ENCODE measurements at places on chromosomes 3 and 15. TPM values are rescaled to one million over a fixed set of nuclear protein-coding genes. Genes with fewer than 3 reads are reported as not detected.

DNA sequence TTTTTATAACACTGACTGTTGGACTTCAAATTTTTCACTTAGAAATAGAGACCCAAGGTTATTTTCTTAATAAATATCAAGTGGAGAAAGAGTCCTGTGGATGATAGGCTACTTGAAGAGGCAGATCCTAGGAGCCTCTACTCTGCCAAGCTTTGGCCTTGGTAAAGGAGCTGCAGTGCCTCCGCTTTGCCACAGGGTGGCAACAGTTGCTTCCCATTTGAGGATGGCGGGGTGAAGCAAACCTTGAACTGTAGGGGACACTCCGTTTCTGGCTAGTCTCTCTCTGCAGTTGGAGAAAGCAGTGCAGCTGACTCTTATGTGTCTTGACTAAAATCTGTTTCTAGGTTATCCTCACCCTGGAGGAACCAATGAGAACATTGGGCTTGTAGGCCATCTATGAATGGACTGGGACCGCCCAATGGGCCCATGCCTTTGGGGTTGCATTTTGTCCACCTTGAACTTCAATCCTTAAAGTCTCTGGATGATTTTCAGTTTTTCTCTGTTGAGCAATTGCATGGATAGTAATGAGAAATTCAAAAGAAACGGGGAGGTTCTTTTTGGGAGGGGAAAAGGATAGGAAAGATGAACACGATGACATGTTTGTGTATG lies 9.8 kb downstream of the SCG5 start:
- DNase-seq = no peak
- H3K27ac ChIP-seq = peak overlapping the region; percentile 68
- H3K4me3 ChIP-seq = no peak overlapping the region
- H3K27me3 ChIP-seq = no peaks in the 10 kb centered on the region
- no peaks in the 10 kb centered on the region for H3K36me3 ChIP-seq

DNA sequence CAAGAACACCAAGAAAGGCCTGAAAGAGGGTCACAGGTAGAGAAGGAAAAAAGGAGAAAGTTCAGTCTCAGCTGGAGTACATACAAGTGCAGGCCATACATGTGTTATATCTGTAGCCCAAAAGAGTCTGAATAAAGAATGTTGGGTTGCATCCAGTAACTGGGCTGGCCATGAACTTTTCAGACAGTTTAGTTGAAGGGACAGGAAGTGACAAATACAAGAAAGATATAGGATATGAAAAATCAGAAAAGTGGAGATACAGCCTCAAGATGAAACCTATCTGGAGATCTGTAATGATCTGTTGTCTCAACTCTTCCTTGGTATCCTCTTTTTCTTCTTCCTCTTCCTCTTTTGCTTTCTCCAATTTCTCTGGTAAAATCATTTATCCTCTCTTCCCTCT lies 671.7 kb downstream of the MECOM start:
- no peaks in the 10 kb centered on the region for H3K27me3 ChIP-seq
- no peaks in the 10 kb centered on the region for H3K36me3 ChIP-seq
- no peak overlapping the region for H3K27ac ChIP-seq
- H3K4me1 ChIP-seq = no peaks in the 10 kb centered on the region

GRCh38 chr3:60176614-60177013 lies 1074.6 kb downstream of the FHIT start:
- no peak overlapping the region for H3K27ac ChIP-seq
- H3K4me3 ChIP-seq = no peak overlapping the region
- no peak for DNase-seq
- H3K4me1 ChIP-seq = no peaks in the 10 kb centered on the region

DNA sequence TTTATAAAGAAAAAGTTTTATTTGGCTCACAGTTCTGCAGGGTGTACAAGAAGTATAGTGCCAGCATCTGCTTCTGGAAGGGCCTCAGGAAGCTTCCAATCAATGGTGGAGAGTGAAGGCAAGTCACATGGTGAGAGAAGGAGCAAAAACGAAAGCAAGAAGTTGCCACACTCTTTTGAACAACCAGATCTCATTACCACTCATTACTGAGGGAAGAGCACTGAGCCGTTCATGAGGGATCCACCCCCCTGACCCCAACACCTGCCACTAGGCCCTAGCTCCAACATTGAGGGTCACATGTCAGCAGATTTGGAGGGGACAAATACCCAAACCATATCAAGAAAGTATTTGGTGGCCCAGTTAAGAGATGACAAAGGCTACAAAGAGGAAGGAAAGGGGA lies 239.3 kb upstream of the UBE2E1 start:
- no peak for DNase-seq
- no peaks in the 10 kb centered on the region for H3K36me3 ChIP-seq
- H3K4me3 ChIP-seq = no peak overlapping the region
- no peak overlapping the region for H3K27ac ChIP-seq

GRCh38 chr3:88596451-88596850 lies 446.7 kb downstream of the C3orf38 start:
- H3K4me3 ChIP-seq = no peak overlapping the region
- H3K4me1 ChIP-seq = no peaks in the 10 kb centered on the region
- no peaks in the 10 kb centered on the region for H3K27me3 ChIP-seq
- no peak for DNase-seq

FOXB1 gene
- not detected for total RNA-seq

Data from pancreas (tissue), 10 donors.